EL (cell line): ENCODE measurements at places on chromosomes 13 and 19.

DNA sequence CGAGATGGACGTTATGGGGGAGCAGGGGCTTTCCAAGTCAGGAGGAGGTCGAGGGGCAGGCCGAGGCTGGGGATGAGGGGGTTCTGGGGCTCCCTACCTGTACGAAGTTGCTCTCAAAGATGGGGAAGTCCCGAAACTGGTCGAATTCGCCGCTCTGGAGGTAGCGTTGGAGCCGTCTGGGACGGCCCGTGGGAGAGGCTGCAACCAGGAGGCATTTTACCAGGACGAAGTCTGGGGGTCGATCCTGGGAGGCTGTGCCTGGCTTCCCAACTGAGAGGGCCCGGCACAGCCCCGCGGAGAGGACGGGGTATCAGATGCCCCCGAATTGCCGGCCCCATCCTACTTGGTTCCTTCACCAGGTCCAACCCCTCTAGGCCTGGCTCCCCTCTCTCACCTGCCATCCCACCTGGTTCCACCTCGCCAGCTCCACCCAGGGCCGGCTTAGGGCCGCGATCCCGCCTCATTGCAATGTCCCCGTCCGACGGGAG, 527 bp upstream of the EMC10 start:
- DNase-seq: no peak

DNA sequence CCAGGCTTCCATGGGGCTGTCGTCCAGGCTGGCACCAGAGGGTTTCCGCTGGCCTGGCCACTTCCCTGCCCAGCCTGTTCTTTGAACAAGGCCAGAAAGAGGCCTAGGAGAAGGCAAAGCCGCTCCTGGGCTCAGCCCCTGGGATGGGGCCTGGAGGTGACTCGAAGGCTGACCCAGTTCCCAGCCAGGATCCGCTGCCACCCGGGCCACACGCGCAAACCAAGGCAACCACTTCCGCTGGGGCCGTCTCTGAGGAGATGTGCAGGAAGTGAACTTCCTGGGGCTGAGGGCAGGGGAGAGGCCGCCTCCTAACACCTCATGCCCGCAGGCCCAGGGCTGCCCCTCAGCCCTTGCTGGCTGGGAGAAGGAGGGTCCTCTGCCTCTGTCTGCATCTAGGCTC, 15.2 kb downstream of the PLEKHF1 start:
- no peak for DNase-seq

DNA sequence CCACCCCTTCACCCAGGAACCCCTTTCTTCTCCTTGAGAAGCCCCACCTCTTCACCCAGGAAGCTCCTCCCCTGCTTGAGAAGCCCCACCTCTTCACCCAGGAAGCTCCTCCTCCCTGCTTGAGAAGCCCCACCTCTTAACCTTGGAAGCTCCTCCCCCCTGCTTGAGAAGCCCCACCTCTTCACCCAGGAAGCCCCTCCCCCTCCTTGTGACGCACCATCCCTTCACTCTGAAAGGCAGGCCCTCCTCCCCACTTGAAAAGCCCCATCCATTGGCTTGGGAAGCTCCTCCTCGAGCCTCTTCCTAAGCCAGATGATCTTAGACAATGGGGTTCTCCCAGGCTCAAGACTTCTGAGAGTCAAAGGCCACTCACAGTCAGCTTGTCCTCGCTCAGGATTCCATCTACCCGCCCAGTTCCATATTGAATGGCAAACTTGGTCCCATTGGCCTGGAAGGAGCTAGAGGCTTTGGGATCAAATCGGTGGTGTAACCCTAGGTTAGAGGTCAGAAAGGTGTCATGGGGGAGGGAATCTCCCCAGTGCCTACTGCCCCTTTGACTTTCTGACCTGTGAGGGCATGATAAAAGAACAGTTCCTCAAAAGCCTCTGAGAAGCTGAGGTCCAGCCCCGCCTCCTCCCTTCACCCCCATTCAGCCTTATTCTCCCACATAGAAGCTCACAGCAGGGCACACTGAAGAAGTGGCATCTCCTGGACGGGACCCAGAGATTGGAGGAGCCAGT, 4.0 kb downstream of the NAPSA start:
- DNase-seq: no peak

DNA sequence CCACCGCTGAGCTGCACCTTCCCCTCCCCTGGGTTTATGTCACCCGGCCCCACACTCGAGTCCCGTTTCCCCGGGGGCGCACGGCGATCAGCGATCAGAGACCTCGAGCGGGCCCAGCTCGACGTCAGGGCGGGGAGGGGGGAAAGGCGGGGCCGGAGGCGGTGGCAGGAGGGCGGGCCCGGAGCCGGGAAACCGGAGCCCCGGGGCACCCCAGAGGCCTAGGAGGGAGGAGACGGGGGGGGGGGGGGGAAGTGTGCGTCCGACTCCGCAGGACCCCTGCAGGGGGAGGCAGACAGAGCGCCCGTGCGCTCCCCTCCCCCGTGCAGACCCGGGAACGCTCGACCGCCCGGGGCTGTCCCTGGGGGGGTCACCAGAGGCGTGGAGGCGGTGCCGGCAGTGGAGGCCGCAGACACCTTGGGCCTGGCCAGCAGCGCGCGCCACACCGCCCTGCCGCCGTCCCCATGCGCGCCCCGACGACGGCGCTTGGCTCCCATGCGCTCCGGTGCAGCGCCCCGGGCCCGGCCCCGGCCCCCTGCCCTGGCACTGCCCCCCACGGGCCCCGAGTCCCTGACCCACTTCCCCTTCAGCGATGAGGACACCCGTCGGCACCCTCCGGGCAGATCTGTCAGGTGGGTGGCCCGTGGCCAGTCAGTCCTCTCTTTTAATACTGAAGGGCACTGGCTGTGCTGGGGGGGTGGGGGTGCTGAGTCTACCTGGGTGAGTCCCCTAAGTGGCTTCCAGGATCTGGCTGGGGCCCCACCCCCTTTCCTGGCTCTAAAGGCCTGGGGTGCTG, 11.8 kb downstream of the PDE4A start:
- peak; percentile 55 for DNase-seq

DNA sequence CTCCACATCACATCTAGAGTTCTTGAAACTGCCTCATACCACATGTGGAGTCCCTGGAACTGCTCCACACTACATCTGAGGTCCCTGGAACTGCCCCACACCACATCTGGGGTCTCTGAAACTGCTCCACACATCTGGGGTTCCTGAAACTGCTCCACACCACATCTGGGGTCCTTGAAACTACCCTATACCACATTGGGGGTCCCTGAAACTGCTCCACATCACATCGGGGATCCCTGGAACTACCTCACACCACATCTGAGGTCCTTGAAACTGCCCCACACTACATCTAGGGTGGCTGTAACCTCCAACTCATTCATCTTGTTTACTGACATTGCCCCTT, 33.8 kb downstream of the F2RL3 start:
- no peak for DNase-seq

GRCh38 chr13:28041501-28041900, 53.0 kb upstream of the URAD start:
- no peak for DNase-seq

GRCh38 chr13:41995946-41996345, 35.0 kb upstream of the VWA8 start:
- peak; percentile 19 for DNase-seq

GRCh38 chr19:18785179-18786124, 5.7 kb downstream of the COMP start:
- peak; percentile 60 for DNase-seq

- peak; percentile 26 for DNase-seq
Observed at GRCh38 chr19:12163826-12164225, 930 bp downstream of the ZNF136 start.

DNA sequence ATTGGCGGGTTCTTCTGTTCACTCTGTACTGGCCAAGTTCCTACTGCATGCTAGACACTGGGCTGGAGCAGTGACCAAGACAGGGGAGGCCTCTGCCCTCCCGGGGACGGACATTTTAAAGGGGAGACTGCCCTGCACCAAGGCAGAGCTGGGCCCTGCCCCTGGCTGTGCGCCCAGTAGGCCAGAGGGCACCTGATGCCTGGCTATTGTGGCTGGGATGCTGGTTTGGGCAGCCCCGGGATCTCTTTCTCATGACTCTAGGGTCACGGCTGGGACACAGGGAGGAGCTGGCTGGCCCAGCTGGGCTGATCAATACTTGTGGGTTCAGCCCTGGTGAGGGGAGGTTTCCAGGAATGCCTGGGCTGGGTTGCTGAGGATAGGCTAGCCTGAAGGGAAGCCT, 17.7 kb downstream of the LIPE start:
- no peak for DNase-seq

DNA sequence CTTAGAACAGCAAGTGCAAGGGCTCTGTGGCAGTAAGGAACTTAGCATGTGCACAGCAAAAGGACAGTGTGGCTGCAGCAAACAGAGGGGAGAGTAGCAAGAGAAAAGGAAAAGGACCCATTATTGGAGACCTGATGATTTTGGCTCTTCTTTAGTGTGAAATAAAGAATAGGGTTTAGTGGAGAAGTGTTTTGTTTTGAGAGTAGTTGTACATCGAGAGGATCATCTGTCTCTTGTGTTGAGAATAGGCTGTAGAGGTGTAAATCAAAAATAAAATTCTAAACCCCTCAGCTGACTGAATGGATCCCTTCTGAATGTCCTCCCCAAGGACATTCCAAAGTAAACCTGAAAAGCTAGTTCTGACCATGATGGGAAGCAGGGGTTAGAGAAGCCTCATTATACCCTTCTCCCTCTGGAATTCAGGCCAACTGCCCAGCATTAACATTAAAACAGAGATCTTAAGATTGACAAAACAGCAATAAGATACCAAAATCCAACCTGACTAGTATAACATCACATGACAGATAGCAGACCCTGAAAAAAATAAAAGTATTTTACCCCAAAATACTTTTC, 73.6 kb upstream of the OBI1 start:
- no peak for DNase-seq

DNA sequence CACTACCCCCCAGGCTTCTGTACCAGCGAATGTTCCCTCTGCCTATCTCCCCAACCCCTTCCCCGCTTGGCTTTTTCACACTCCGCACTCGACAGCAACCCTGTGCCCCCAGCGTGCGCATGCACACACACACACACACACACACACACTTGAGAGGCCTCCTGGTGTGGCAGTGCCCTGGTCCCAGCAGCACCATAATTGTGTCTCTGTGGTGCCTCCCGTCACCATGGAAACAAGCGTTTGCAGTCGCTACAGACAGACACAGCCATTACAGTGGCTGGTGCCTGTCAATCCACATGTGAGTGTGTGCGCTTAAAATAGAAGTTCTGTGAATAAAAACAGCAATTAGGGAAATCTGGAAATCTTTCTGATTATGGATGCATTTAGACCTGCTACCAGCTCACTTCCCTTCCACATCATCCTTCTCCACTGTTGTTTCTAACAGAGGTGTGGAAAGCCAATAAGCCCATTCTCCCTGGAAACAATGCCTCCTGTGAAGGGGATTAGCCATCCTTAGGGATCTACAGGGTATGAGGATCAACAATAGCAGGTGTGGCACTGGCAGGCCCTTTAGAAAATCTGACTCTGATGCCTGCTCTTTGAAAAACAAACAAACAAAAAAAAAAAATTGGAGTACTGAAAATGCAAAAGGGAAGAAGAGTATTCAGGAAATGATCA, 146.3 kb downstream of the DCLK1 start:
- DNase-seq: no peak

DNA sequence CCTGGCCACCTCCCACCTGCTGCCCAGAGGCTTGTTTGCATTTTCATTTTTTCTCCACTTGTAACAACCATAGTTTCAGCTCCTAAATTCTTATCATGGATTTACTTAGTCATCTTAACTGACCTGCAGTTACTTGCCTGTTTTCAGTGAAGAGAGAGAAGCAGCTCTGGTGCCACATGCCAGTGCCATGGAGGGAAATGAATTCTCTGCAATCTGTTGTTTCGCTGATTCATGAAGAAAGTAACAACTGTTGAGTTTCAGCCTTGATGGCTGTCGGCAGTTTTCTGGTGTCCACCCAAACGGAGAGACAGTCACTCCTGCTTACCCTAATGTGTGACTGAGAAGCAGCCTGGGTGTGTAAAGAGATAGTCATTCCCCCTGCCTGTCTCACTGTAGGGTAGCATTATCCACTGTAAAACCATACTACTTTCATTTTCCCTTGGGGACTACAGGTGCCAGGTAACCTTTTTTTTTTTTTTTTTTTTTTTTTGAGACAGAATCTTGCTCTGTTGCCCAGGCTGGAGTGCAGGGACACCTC, 116.1 kb downstream of the DNAJC3 start:
- no peak for DNase-seq

DNA sequence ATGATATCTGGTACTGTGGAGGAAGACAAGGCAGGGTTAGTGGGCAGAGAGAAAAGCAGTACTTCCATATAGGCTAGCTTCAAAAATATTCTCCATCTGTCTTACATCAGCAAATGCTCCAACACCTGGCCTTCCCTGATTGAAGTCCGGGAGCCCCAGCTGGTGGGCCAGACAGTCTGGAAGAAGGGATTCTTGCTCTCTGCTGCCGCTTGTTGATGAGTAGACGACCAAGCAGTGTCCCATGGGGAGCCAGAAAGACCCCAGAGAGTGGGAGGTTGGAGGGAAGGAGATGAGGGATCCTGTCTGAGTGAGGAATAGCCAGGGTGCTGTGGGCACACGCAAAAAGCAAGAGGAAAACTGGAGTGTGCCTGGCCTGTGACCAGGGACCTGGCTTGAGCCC, 95.1 kb downstream of the ATP8A2 start:
- no peak for DNase-seq
